ENCODE measurements at places on chromosomes 7 and 10.

- no peak for DNase-seq
Observed at GRCh38 chr10:28302012-28302637, 739 bp downstream of the MPP7 start.

GRCh38 chr10:65201491-65201890 is 1680.3 kb downstream of the REEP3 start:
- DNase-seq = no peak

- no peak for DNase-seq
Observed at GRCh38 chr10:114319406-114320248, 80.6 kb downstream of the VWA2 start.

DNA sequence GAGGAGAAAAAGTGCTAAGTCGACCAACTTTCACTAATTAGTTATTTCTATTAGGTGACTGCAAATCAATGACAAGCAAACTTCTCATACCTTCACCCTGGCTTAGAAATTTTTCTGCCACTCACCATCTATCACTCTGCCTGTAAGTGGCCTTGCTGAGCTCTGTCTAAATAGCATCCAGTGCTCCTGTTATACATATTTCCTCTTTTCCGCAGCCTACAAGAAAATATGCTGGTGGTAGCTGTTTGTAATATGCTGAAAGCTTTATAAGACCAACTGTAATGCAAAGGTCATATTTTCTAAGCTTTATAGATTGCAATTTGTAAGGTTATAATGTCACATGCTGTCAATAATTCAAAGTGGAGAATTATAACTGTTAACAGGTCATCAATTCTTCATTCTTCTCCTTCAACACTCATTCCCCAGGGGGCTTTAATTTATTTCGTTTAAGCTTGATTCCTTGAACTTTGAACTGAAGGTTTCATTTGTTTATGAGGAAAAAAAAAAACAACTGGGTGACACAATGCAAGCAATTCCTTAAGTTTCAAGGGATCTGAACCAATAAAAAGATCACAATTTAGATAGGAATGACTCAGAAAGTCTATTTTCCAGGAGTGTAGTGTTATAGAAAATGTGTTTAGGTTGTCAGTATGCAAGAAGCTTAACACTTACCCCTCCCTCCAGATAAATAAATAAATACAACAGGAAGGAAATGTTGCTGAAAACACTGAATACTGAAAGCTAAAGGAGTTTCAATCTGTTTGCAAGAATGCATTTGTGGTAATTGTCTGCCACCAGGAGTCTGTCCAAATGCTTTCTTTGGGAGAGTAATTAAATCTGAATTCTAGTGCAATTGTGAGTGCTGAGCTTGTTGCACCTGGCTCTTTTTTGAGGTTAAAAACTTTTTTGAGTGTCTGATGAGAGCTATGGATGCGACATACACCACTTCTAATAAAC is 183.7 kb downstream of the SORCS1 start:
- no peak for DNase-seq

DNA sequence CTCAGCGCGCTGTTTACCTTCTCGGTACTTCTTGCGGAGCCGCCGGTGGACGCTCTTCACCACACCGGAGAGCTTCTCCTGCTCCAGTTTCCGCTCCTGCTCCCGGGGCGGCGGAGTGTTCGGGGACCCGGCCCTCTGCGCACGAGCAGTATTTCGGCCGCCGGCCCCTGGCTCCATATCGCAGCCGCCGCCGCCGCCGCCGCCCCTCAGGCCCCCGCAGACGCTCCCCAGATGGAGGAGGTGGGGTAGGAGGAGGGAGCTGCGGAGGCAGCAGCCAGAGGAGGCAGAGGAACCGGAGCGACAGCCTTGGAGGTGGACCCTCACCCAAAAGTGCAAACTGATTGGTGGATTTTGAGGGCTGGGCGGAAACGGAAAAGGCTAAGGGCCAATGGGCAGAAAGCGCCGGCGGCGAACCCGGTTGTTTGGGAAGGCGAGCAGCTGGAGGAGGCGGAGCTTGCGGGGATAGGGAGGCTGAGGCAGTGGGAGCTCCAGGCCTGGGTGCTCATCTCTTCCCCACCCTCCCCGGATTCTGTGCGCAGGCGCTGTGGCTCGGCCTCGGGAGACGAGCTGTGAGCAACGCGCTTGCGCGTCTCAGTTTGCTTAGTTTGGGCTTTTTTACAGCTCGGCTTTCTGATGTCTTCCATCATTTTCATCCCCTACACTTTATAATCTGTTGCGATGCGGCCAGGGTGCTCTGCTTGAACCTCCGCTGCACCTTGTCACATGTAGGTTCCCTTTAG is 146.9 kb downstream of the GPR85 start:
- peak; percentile 96 for DNase-seq

- no peak for DNase-seq
Observed at GRCh38 chr10:8800426-8800825, 745.9 kb downstream of the GATA3 start.

DNA sequence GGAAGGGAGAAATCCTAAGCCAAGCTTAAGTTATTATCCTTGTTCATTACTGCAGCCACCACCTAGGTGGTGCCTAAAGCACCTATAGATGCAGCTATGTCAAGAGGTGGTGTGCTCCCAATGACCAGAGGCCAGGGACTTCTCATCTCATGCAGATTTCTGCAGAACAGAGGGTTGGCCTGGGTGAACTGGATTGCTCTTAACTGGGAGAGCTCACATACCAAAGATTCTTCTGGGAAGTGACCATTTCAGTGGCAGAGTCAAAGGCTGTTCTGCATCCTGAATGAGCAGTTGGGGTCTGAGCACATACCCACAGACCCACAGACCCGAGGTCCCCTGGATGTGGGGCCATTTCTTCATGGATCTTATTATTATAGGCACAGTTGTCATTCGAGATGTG is 2.1 kb upstream of the CRHR2 start:
- DNase-seq = no peak

DNA sequence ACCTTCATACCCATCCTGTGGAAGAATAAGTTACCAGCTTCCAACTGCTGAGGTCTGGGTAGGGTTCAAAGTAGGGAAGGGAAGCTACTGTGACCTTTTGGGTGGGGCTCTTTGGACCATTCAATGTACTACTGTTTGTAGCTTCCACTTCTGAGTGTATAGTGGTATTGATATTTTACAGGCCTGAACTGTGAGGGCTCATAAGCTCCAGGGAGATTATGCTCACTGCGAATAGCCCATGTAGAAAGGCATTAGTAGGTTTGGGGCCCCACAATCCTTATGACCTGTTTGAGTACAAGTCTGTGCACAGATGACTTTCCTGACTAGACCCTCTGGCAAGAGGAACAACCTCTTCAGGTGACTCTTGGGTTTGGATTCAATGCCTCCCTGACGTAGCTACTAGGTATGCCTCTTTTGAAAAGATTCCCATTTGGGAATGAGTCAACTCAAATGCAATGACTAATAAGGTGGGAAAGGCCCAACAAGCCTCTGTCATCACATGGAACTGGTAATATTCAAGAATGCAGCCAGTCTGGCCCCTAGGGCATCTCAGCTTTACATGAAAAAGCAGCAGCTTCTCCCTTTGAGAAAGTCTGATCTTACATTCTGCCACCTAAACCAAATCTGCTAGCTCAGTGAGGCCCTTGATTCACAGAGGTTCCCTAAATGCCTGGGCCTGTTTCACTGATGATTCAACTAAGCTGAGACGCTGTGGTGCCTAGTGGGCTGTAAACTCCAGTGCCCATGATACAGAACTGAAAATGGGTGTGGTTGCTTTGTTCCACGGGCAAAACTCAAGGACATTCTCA is 79.8 kb downstream of the ABI1 start:
- no peak for DNase-seq

DNA sequence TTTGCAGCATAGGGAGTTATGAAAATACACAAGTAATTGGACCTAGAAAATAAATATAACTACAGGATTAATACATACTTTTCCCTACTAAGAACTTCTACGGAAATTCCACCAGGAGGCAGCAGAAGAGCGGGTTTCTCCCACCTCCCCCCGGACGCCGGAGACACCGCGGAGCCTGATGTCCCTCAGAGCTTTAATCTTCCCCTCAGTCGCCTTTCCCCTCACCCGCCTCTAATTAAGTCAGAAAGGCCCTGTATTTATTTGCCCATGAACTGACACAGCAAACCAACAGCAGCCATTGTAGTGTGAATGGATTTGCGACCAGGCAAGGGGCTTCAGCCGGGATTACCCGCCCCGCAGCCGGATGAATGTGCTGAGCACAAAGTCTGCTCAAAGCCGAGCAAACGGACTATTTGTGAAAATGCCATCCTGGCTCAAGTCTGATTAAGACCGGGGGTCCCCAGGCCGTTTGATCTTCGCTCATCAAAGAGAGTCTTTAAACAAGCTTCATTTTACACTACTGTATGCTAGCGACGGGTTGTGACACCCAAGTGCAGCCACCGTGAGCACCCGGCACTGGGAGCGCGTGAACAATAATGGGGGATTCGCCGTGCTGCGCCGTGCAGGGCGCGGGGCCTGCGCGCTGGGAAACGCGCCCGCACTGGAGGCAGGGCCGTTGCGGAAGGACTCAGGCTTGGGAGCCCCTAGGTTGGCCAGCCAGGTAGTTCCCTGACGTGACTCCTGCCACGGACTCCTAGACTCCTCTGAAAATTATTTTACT is 5.6 kb upstream of the DKK1 start:
- no peak for DNase-seq

GRCh38 chr7:85749696-85750453 is 563.0 kb upstream of the SEMA3D start:
- no peak for DNase-seq

- DNase-seq = no peak
Observed at GRCh38 chr7:142803901-142804300, 33.1 kb downstream of the PRSS2 start.

- no peak for DNase-seq
Observed at GRCh38 chr7:78777829-78778228, 675.6 kb downstream of the MAGI2 start.

DNA sequence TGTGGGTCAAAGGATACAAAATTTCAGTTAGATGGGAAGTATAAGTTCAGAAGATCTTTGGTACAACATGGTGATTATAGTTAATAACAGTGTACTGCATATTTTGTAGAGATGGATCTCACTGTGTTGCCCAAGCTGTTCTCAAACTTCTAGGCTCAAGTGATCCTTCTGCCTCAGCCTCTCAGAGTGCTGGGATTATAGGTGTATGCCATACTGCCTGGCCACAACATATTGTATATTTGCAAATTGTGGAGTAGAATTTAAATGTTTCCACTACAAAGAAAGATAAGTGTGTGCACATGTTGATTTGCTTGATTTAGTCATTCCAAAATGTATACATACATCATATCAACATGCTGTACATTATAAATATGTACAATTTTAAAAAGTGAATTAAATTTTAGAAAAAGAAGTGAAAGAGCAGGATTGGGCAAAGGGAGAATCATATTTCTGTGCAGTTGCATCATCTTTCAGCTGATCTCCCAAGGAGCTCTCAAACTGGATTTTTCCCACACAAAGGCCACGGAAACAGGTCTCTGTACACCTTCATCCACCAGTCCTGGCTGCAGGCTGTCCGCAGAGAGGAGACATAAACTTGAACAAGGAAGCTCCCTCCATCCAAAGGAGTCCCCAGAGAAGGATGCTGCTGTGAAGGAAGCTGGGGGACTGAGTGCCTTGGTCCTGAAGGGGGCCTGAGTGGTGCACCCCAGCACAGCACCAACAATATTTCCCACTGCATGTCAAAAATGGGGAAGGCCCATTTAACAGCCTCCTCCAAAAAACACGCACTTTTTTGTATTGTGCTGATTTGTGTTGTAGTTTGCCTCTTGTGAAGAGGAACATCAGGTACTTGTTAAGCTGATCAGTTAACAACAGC is 217.1 kb upstream of the GHITM start:
- DNase-seq = no peak

DNA sequence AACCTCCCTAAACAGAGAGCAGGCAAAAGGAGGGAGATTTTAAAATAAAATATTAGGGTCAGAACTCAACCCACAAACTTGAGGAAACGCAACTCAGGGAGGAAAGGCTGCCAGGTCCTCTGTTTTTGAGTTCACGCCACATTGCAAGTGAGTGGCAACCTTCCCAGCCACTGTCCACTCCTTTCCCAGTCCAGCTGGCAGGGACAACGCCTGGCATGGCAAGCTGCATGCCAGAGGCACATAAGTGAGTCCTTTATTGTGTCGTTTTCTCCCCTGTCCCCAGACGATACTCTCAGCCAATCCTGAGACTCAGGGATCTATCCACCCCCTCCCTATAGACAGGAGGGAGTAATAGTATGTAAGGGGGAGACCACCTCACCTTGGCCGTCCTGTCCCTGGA is 22.4 kb downstream of the FBXW4 start:
- no peak for DNase-seq

DNA sequence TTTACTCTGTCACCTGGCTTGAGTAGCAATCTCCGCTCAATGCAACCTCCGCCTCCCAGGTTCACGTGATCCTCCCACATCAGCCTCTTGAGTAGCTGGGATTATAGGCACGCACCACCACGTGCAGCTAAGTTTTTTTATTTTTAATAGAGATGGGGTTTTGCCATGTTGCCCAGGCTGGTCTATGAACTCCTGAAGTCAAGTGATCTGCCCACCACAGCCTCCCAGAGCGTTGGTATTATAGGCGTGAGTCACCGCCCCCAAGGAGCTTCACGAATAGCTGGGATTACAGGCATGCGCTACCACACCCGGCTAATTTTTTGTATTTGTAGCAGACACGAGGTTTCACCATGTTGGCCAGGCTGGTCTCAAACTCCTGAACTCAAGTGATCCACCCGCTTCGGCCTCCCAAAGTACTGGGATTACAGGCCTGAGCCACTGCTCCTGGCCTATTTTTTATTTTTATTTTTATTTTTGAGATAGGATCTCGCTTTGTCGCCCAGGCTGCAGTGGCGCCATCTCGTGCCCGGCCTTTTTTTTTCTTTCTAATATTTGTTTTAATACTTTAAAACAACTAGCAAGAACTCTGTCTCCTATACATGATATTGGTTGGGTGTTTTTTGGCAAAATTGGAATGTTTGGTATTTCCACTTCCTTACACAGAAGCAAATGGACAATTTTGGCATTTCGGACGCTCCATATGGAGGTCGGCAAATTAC is 1.1 kb downstream of the EFCAB10 start:
- DNase-seq = no peak

DNA sequence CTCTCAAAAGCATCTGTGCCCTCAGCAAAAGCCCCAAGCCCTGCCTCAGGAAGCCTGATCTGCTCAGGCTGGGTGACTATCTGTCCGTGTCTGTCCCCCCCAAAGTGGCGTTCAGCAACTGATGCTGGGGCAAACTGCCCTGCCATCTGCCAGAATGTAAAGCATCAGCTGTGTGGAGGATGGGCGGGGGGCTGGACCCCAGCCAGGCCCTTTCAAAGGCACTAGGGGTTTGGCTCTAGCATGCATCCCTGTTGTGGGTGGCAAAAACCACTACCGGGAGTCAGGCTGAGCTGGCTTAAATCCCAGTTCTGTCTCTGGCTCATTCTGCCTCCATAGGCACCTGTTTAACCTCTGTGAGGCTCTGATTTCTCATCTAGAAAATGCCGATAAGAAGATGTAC is 35.5 kb downstream of the GPRIN2 start:
- no peak for DNase-seq

- DNase-seq = no peak
Observed at GRCh38 chr10:79391231-79392019, 44.2 kb downstream of the PPIF start.

- DNase-seq = no peak
Observed at GRCh38 chr10:34462056-34462455, 353.0 kb downstream of the PARD3 start.

GRCh38 chr10:34491678-34492077 is 323.4 kb downstream of the PARD3 start:
- DNase-seq = no peak

GRCh38 chr10:78892338-78893176 is 176.2 kb upstream of the ZMIZ1 start:
- no peak for DNase-seq

GRCh38 chr7:73577627-73578341 is 595 bp downstream of the TBL2 start:
- no peak for DNase-seq

All from activated naive CD4-positive, alpha-beta T cell (primary cell).